ENCODE measurements at places on chromosomes 7 and 10. TPM values are rescaled to one million over a fixed set of nuclear protein-coding genes. Genes with fewer than 3 reads are reported as not detected.

- no peak overlapping the region for H3K4me3 ChIP-seq
- DNase-seq: no peak
Observed at GRCh38 chr7:121273467-121274167, 55.2 kb upstream of the WNT16 start.

SEMA3E gene
- total RNA-seq: not detected

ARPC1A gene
- 72.4 TPM for total RNA-seq

DNA sequence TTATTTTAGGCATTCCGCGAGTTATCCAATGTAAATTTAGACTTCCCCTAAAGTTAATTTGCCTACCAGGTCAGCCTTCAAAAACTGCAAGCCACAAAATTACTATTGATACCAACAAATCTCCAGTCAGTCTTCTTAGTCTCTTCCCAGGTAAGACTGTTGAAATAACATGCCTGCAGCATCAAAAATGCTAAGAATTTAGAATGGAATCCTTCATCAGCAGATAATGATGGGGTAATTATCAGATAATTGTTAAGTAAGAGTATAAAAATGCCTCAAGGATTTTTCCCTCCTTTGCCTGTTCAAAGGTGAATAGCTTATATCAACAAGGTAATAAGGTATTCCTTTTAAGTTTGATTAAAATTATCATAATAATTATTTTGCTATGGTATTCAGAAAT, 228.5 kb downstream of the BBS9 start:
- H3K27me3 ChIP-seq: no peaks in the 10 kb centered on the region
- H3K4me3 ChIP-seq: no peak overlapping the region
- DNase-seq: no peak
- no peaks in the 10 kb centered on the region for H3K36me3 ChIP-seq

GIMAP5 gene
- total RNA-seq: 53.8 TPM

MYO3A gene
- not detected for total RNA-seq

GRCh38 chr7:99677013-99677647, 2.7 kb downstream of the CYP3A5 start:
- H3K4me3 ChIP-seq: no peak overlapping the region
- H3K27me3 ChIP-seq: no peaks in the 10 kb centered on the region

GBX1 gene
- total RNA-seq: not detected

DNA sequence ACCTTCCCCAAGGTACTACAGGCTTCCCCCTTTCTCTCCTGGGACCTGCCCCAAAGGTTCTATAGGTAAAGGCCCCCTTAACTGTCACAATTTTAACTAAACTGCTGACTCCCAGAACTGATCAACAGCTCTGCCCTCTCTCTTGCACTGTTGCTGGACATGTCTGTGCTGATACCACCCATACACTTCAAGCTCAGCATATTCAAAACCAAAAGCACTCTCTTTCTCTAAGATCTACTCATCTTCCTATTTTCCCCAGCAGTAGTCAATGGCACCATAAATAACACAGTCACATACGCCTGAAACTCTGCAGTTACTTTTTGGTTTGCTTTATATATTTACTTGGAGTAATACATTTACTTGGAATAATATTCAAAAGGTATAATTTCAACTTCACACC, 12.3 kb downstream of the OSBPL3 start:
- no peak for DNase-seq
- no peaks in the 10 kb centered on the region for H3K27me3 ChIP-seq
- H3K27ac ChIP-seq: peak overlapping the region; percentile 42
- H3K4me1 ChIP-seq: peaks cover 86% of the 10 kb centered on the region

- DNase-seq: no peak
- no peaks in the 10 kb centered on the region for H3K27me3 ChIP-seq
- H3K4me3 ChIP-seq: no peak overlapping the region
- no peaks in the 10 kb centered on the region for H3K36me3 ChIP-seq
Observed at GRCh38 chr10:68655620-68656126, 65.4 kb upstream of the CCAR1 start.

DNA sequence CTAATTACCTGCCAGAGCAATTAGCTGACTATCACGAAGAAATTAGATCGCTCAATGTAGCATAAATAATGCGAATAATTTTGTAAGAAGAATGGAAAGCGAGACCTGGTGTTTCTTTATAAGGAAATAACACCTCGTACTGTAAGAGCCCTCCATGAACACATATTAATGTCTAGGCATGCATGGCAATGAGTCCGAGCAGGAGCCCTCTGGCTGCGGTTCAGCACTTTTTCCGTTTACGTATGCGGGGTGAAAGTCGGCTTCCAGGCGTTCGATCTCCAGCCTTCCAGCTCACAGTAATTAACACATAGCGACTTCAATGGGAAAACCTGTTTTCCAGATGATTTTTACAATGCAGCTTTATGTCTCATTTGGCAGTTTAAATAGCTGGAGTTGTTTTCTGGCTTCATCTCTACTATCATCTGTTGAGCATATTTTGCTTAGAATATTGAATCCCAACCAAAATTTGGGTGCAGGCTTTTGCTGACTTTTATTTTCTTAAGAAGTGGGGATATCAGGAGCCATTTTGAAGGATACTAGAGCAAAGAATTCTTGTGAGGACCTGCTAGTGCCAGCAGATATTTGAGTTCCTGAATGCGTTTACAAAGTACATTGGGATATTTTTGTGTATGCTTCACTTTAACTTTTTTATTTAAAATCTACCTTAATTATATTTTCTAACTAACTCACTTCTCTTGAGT, 7.2 kb upstream of the SP8 start:
- H3K4me1 ChIP-seq: peaks cover 7% of the 10 kb centered on the region
- H3K36me3 ChIP-seq: no peaks in the 10 kb centered on the region
- no peak for DNase-seq
- peaks cover 77% of the 10 kb centered on the region for H3K27me3 ChIP-seq
- H3K27ac ChIP-seq: no peak overlapping the region

GRCh38 chr10:29084681-29085307, 204.1 kb upstream of the LYZL1 start:
- H3K4me1 ChIP-seq: no peaks in the 10 kb centered on the region
- H3K4me3 ChIP-seq: no peak overlapping the region
- no peak overlapping the region for H3K27ac ChIP-seq
- peaks cover 2% of the 10 kb centered on the region for H3K27me3 ChIP-seq
- H3K36me3 ChIP-seq: no peaks in the 10 kb centered on the region

BTBD16 gene
- total RNA-seq: not detected

GRM3 gene
- total RNA-seq: not detected

Data from activated T-helper 1 cell treated with anti-CD3 and anti-CD28 coated beads, Interleukin-12 subunit alpha, Interleukin-12 subunit beta, Interleukin-2, Interleukin-4 antibody, amounts not matched to agents 30 ng/mL and 10 ng/mL and 1 ng/mL, durations not matched to agents 14 hours and 24 hours and 36 hours (primary cell).